T-helper 9 cell (primary cell): ENCODE measurements at places on chromosomes 4 and X.

DNA sequence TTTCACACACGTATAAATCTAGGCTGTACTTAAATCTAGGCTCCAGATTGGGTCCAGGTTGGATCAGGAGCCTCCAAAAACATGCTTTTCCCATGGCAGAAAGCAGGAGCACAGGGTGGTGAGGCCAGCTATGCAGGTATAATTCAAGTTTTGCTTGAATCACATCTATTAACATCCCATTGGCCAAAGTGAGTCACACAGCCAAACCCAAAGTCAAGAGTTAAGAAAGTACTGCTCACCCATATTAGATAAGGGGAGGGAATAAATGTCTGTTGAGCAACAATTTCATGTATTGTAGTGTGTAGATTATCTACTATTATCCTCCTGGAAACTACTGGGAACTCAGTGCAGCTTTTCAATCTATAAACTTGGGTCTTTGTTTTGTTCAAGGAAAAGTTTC, 12.8 kb downstream of the SUPT20HL2 start:
- DNase-seq = no peak

DNA sequence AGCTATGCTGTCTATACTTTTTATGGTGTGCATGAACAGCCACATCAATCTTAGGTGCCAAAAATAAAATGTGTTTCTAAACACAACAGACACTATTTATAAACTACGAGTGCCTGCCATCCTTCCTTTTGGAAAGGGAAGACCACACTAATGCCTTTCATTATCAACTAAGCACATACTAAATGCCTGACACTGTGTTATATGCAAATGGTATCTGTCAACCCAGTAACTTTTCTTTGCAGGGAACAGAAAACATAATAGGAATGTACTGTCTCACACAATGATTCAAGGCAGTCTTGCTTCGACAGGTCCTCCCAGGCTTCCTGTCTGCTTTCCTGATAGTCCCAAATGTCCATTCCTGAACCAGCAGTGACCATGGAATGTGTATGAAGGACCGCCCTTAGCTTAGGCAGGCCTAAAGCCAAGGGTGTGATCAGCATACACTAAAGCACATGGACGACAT, 43.8 kb downstream of the ADGRA3 start:
- no peak for DNase-seq

DNA sequence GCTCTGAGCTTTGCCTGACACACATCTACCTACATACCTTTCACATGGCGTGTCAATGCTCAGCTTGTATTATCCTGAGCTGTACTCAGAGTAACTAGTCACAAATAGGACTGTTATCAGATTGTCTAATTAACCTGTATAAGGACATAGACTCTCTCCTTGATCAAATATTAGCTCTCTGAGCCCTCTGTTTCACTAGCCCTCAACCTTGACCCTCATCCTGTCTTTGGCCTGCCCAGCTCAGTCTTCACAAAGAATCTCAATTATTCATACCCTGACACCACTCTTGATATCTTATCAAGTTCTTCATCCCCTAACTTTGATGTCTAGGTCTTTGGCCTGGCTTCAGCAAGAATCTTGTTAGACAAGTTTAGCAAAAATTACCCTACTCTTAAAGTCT, 320.7 kb upstream of the PCDH7 start:
- DNase-seq = no peak

DNA sequence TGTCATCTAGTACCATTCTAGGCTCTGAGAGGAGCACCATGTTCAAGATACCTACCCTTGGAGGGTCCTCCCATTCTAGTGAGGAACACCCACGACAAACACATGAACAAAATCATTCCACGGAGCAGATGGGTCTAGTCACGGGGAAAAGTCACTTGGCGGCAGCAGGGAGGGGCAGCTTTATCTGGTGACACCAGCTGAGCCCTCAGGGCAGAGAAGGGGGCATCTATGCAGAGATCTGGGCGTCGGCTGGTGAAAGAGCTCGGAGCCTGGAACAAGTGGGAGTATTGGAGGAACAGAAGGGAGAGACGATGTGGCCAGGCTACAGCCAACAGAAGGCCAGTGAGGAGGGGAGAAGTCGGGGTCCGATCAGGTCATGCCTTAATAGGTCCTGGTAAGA, 11.9 kb upstream of the PDHA1 start:
- no peak for DNase-seq

- DNase-seq = no peak
Observed at GRCh38 chr4:71429106-71429505, 90.3 kb downstream of the SLC4A4 start.

DNA sequence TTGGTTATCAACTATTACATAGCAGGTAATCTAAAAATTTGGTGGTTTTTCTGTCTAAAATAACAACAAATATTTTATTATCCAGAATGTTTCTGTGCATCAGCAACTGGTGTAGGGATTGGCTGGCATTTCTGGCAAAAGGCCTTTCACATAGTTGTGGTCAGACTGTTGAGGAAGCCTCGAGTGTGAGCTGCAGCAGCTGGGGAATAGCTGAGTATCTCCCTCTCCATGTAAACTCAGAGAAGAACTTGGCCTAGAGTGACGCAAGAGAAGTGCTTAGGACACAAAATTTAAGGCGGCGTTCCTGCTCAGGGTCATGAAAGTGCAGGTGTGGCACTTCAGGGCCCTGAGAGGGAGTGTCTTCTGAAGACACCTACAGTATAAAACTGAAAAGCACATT, 558.9 kb downstream of the SPOCK3 start:
- no peak for DNase-seq

DNA sequence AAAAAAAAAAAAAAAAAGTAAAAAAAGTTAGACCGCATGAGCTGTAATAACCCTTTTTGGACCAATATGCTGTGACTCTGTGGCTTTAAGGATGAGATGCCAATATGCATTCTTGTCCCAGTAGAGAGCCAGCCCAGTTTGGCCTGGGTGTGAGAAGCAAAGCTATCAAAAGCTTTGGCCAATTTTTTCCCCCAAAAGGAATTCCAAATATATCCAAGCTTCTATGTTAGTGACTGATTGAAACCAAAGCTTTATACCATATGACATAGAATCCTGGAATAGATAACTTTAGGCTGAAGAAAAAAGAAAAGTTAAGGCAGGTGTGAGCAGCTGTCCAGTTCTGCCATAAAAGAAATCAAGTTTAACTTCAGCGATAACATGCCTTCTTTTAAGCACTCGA, 30.5 kb upstream of the RBPJ start:
- no peak for DNase-seq

DNA sequence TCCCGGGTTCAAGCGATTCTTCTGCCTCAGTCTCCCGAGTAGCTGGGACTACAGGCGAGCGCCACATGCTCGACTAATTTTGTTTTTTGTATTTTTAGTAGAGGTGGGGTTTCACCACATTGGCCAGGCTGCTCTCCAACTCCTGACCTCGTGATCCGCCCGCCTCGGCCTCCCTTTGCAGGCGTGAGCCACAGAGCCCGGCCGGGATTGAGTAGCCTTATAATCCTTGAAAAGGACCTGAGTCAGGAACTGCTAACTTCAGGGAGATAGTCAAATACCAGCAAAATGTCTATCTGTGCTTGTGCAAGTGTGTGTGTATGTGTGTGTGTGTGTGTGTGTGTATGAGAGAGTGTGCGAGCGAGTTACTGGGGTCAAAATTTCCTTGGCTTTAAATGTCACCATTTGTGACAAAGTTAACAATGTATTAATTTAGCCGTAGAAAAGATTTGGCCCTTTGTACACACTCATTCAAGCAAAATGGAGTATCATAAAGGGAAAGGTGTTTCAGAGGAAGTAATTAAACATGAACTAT, 1.8 kb upstream of the KDM6A start:
- DNase-seq = no peak

- DNase-seq = no peak
Observed at GRCh38 chr4:187070158-187070557, 346.5 kb upstream of the FAT1 start.

GRCh38 chrX:72101597-72102037, 30.1 kb downstream of the RTL5 start:
- no peak for DNase-seq

DNA sequence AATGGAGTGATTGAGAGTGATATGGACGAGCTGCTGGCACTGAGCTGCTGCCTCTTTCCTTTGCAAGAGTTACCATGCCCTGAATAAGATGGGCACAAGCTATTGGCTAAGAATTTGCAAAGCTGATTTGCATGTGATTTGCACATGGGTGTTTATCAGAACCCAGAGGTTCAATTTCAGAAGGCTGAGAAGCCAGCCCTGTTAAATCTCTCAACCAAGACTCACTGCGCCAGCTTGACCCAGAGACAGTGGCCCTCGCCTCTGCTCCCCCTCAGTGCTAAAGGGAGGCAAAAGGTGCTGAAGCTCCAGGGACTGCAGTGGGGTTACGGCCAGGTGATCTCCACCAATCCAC, 701 bp downstream of the ARHGAP4 start:
- no peak for DNase-seq

DNA sequence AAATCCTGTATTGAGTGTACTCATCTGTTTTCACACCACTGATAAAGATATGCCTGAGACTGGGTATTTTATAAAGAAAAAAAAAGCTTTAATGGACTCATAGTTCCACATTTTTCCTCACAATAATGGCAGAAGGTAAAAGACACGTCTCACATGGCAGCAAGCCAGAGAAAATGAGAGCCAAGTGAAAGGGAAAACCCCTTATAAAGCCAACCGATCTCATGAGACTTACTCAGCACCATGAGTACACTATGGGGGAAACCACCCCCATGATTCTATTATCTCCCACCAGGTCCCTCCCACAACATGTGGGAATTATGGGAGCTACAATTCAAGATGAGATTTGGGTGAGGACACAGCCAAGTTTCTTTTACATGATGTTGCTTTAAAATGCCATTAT, 171.9 kb downstream of the GALNTL6 start:
- DNase-seq = no peak

- DNase-seq = no peak
Observed at GRCh38 chrX:17086317-17086716, 139.9 kb downstream of the REPS2 start.

GRCh38 chr4:122244764-122245163, 92.6 kb downstream of the BLTP1 start:
- DNase-seq = no peak

GRCh38 chrX:44873415-44874276, 658 bp downstream of the KDM6A start:
- peak; percentile 55 for DNase-seq

GRCh38 chr4:86927843-86928395, 6.9 kb upstream of the AFF1 start:
- no peak for DNase-seq

- DNase-seq = no peak
Observed at GRCh38 chrX:15150586-15150985, 119.3 kb downstream of the ASB9 start.

DNA sequence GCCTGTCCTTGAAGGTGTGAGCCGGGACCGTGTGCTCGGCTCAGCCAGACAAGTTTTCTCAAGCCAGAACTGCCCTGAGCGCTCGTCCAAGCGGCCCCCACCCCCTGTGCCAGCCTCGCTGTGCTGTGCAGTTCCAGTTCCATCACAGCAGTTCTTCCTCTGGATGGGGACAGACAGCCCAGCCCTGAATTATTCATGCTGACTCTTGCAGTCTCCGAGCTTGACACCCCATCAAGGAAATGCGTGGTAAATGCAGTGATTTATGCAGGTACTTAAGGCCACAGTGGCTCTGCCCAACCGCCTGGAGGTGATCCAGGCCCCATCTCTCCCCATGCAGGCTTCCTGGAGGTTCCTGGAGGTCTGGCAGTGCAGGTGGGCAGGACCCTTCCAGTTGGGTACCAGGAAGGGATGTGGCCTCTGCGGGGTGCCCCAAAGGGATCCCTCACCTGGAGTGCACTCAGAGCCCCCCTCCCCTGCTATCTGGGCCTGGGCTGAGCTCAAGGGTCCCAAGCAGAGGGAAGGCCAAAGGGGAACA, 44.8 kb upstream of the HMX1 start:
- DNase-seq = no peak

GRCh38 chr4:72564184-72564583, 4.8 kb downstream of the ADAMTS3 start:
- DNase-seq = no peak

- no peak for DNase-seq
Observed at GRCh38 chr4:187294861-187295260, 571.2 kb upstream of the FAT1 start.

DNA sequence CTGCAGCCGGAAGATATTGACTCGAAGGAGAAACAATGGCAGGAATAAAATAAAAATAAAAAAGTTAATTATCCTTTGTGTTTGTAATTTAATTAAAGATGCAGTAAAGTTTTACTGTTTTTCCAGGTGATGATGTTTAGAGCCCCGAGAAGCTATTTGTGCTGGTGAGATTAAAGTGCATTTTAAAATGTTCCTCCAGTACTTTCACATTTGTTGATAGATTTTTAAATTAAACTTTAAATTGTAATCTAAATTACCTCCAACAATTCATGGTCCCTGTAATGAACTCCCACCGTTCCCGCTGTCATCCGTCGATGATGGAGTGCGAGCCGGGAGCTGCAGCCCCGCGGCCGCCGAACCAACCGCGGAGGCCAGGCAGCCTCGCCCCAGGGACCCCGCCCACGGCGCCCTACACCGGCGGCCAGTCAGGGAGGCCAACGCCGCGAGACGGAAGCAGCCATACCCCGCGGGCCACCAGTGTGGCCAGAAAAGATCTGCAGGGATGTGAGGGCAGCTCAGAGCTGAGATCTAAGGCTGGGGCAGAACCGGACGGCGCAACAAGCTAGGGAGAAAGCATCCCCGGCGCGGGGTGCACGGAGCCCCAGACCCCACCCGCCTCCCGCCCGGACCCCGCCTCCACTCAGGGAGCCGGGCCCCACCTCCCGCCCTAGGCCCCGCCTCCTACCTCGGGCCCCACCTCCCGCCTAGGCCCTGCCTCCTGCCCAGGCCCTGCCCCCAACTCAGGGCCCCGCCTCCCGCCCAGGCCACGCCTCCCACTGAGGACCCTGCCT, 104.0 kb downstream of the FAM53A start:
- peak; percentile 94 for DNase-seq

DNA sequence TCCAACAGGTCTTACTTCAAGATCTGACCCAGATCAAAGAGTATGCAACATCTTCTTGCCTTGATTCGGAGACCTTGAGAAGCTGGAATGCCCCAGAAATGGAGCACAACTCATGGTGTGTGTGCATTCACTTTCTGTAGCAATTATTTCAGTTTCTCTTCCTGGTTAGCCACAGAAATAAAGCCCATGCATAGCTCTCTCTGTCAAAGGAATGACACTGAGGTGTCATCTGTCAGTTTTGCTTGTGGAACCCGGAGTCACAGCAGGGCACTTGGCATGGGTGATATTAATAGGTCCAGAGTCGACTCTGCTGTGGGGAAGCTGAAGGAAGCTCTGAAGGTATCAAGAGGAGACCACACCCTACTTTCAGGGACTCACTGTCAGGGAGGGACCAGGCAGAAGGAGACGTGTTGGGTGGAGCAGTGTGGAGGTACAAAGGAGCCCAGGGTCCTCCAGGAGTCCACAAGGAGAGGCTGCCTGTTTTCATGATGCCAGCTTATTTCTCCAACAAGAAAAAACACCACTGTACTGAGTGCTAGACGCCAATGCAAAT, 10.7 kb downstream of the CLNK start:
- no peak for DNase-seq

DNA sequence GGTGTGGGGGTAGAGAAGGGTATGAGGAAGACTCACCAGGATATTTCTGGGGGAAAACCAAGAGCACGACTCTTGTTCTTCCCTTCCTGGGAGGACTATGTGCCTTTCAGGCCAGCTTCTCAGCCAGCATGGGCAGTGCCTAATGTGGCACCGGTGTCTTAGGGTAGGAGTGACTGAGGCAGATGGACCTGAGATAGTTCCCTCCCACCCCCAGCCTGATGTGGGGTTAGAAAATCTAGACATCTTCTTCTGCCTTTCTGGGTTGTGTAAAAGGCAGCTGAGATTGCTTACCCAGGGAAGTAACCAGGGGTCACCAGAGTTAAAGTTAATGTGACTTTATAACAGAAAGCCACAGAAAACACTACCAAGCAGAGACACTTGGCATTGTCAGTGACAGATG, 127.3 kb downstream of the TMA16 start:
- DNase-seq = no peak
